ENCODE measurements at places on chromosomes 1 and 21.

- DNase-seq: no peak
Observed at GRCh38 chr1:76494807-76495206, 372.5 kb upstream of the ST6GALNAC5 start.

GRCh38 chr1:221458447-221459156, 283.3 kb downstream of the DUSP10 start:
- DNase-seq: no peak

GRCh38 chr1:24707687-24708086, 37.6 kb upstream of the CLIC4 start:
- no peak for DNase-seq

GRCh38 chr21:35017256-35017655, 31.8 kb downstream of the RUNX1 start:
- no peak for DNase-seq

- no peak for DNase-seq
Observed at GRCh38 chr1:27872802-27873551, 633 bp downstream of the THEMIS2 start.

DNA sequence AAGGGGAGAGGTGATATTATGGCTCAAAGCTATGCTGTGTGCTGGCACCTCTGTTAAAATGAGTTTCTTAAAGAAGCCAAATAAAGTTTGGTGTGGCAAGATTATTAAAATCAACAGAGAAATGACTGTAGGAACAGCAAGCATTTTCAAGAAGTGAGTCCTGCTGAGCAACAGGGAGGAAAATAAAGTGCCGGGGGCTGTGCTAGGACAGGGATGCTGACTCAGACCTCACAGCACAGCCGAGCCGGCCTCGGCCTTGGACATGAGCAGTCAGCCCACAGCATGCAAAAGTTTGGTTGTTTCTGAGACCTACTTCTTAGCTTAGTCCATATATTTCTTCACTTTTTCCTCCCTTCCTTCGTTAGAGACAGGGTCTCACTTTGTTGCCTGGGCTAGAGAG, 19.2 kb downstream of the CNIH3 start:
- DNase-seq: no peak

- DNase-seq: no peak
Observed at GRCh38 chr21:45326891-45327440, 39.3 kb upstream of the POFUT2 start.

DNA sequence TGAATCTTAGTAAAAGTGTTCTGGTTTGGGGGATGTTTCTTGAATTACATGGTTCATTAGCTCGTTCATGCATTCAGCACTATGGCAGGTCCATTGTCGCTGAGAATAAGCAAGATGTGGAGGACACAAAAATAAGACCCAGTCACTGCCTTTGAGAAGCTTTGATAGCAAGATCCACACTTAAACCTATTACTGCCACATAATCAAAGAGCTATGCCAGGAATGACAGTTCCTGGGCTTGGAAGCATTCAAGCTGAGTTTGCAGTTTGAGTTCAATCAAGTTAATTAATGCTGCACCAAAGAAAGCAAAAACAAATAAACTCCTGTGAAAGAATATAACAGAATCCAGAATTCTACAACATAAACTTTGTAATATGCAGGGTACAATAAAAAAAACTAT, 131.8 kb downstream of the MIS18A start:
- no peak for DNase-seq

DNA sequence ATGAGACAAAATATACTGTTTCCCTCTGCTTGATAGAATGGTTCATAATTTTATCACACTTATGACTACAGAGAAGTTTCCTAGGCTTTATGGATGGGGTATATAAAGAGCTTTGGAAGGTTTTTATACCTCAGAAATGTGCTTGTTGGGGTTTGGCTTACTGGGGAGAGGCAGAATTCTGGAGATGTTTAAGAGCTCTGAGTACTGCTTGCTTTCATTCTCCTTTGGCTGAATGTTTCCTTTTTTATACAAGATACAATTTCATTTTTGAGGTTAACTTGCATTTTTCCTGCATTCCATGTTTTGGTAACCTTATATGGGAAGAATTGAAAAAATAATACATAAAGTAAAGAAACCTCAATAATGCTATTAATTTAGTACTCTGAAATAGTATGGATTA, 157.7 kb upstream of the COL11A1 start:
- DNase-seq: no peak

DNA sequence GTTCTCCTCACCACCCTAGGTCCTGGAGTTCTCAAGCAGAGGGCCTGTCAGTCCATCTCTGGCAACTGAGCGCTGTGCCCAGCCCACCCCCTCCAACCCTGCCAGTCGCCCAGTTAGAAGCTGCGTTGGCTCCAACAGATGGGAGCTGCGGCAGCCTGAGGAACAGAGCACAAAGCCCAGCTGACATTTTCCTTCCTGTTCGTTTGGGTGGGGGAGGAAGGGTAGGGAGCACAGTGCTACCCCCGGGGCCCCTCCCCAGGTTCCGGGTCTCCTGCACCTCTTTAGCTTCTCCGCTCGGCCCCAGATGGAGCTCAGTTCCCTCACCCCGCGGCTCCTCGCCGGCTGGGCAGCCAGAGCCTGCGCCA, 1.4 kb downstream of the LRRN2 start:
- no peak for DNase-seq

DNA sequence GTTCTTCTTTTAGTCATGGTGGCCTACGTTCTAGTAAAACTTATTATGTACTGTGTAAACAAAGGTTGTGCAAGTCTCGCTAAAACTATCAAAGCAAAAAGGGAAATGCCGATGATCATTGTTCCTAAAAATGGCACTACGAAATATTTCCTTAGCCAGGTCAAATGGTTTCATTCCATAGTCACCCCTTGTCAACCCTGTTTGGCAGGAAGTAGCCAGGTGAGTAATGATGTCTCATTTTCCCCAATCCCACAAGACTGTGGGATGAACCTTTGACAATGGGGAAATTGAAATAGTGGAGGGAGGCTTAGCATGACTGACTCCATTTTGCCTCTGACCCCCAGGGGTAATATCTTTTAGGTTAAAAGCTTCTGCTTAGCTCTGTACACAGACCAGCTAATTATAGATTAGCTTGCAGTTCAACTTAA, 5.6 kb upstream of the REN start:
- no peak for DNase-seq

- DNase-seq: no peak
Observed at GRCh38 chr1:28199328-28200233, 23.1 kb upstream of the PTAFR start.

- no peak for DNase-seq
Observed at GRCh38 chr21:28431527-28432200, 561.0 kb downstream of the LTN1 start.

- no peak for DNase-seq
Observed at GRCh38 chr1:43034195-43034658, 75.6 kb upstream of the SLC2A1 start.

DNA sequence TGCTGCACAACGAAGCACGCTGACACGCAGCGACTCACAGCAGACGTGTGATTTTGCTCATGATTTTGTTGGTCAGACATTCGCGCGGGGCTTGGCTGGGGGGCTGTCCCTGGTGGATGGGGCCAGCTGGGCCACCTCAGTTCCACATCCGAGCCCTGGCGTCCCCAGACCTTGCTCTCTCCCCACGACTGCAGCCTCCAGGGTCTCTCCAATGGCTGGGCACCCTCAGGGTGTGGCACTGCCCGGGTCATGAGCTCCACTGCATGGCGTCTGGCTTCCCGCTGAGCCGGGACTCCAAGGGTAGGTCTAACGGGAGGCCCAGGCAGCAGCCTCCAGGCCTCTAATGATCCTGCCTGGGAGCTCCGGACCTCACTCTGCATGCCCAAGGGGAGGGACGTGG, 173.0 kb upstream of the AJAP1 start:
- DNase-seq: no peak

- DNase-seq: no peak
Observed at GRCh38 chr1:203456577-203456976, 19.0 kb upstream of the PRELP start.

GRCh38 chr21:35882791-35883240, 177.5 kb downstream of the SETD4 start:
- no peak for DNase-seq

GRCh38 chr1:223752721-223753515, 40.6 kb downstream of the CAPN2 start:
- no peak for DNase-seq

- no peak for DNase-seq
Observed at GRCh38 chr1:186740324-186740723, 60.1 kb upstream of the PTGS2 start.

- no peak for DNase-seq
Observed at GRCh38 chr21:35953597-35953996, 106.7 kb downstream of the SETD4 start.

- DNase-seq: no peak
Observed at GRCh38 chr1:173333581-173333980, 126.5 kb upstream of the TNFSF4 start.

DNA sequence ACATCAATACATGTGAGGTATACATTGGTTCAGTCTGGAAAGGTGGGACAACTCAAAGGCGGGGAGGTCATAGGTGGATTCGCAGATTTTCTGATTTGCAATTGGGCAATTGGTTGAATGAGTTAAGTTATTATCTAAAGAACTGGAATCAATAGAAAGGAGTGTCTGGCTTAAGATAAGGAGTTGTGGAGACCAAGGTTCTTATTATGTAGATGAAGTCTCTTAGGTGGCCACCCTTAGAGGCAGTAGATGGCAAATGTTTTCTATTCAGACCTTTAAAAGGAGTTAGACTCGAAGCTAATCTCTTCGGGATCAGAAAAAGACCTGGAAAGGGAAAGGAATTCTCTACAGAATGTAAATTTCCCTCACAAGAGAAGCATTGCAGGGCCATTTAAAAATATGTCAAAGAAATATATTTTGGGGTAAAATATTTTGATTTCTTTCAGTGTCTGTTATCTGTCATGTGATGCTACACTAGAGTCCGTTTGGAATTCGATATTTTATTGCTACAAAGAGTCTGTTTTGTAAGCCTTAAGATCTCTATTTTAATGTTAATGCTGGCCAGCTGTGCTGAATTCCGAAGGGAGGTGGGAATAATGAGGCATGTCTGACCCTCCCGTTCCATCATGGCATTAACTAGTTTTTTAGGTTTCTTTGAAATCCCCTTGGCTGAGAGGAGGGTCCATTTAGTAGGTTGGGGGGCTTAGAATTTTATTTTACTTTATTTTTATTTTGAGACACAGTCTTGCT, 265.1 kb downstream of the PTPRU start:
- no peak for DNase-seq

DNA sequence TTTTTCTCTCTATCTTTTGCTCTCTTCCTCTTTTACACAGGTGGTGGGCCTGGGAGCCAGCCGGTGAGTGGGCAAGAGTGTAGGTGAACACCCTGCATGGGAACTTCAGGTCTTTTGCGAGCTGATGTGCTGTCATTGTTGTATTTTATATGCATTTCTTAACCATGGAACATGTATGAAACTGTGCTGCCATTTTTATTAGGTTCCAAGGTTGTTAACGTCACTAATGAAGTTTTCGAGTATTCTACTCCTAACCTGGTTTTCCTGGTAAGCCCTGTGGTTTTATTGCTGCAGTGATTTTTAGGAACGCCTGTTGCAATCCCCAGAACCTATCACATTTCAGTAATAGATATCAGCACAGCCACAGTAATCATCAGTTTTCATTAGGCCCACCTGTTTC, 14.8 kb upstream of the NID1 start:
- no peak for DNase-seq

GRCh38 chr1:66764994-66765578, 12.8 kb downstream of the DYNLT5 start:
- peak; percentile 40 for DNase-seq

GRCh38 chr21:44421901-44422840, 33.1 kb upstream of the LRRC3 start:
- no peak for DNase-seq

GRCh38 chr1:114154146-114154962, 685 bp upstream of the SYT6 start:
- DNase-seq: no peak

GRCh38 chr1:64545118-64545843, 75.4 kb downstream of the CACHD1 start:
- no peak for DNase-seq

- no peak for DNase-seq
Observed at GRCh38 chr1:182662121-182662890, 22.1 kb downstream of the RGS8 start.

DNA sequence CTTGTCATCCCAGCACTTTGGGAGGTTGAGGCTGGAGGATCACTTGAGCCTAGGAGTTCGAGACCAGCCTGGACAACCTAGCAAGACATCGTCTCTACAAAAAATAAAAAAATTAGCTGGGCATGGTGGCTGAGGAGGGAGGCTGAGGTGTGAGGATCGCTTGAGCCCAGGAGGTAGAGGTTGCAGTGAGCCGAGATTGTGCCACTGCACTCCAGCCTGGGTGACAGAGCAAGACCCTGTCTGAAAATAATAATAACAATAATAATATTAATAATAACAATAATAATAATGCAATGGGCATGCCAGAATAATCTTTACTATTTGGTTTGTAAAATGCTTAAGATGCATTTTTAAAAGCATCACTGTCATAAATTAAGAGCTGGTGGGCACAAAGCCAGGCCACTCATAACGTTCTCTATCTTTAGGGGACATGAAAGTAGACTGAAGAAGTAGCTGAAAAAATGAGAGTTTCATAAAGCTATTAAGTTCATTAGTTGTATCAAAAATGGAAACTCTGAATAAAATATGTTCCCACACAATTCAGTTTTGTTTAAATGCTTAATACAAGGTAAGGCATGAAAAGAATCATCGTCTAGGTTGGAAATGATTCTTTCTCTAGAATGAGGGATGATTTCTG, 51.6 kb upstream of the ITPKB start:
- DNase-seq: no peak

DNA sequence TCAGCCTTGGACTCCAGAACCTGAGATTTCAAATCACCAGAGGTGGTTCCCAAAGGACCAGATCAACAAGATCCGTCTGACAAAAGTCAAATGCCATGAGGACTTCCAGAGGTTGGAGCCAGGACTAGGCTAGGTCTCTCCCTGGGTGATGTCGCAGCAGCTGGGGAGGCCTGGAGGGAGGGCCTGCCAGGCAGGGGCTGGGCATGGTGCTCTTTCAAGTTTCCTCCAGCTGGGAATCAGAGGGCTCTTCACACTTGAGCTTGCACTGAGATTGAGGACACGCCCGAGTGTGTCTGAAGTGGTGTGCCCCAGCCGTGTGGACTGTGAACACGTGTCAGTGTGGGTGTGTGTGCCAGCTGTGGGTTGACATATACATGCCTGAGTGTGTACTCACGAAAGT, 21.3 kb upstream of the RSPO1 start:
- DNase-seq: no peak

- no peak for DNase-seq
Observed at GRCh38 chr1:38831731-38832369, 27.7 kb downstream of the RRAGC start.

DNA sequence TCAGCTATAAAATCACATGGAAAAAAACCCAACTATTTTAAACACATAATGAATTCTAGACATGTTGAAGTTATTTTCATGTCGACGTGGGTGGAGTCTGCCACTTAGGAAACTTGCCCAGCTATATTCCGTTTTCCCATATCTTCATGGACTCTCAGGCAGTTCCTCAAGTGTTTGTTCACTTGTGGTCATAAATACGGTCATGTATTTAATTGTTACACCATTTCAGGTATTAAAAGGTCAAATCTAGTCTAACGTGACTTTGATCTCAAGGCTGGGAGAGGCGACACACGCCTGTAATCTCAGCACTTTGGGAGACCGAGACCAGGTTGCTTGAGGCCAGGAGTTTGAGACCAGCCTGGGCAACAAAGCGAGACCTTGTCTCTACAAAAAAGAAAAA, 346.9 kb downstream of the PBX1 start:
- DNase-seq: no peak

- DNase-seq: no peak
Observed at GRCh38 chr21:39153373-39153772, 29.9 kb downstream of the PSMG1 start.

GRCh38 chr21:32307706-32308105, 9.1 kb downstream of the MRAP start:
- DNase-seq: no peak
